ENCODE measurements at places on chromosomes 16 and 17.

GRCh38 chr16:82187829-82188228, 17.8 kb upstream of the MPHOSPH6 start:
- no peak for DNase-seq

DNA sequence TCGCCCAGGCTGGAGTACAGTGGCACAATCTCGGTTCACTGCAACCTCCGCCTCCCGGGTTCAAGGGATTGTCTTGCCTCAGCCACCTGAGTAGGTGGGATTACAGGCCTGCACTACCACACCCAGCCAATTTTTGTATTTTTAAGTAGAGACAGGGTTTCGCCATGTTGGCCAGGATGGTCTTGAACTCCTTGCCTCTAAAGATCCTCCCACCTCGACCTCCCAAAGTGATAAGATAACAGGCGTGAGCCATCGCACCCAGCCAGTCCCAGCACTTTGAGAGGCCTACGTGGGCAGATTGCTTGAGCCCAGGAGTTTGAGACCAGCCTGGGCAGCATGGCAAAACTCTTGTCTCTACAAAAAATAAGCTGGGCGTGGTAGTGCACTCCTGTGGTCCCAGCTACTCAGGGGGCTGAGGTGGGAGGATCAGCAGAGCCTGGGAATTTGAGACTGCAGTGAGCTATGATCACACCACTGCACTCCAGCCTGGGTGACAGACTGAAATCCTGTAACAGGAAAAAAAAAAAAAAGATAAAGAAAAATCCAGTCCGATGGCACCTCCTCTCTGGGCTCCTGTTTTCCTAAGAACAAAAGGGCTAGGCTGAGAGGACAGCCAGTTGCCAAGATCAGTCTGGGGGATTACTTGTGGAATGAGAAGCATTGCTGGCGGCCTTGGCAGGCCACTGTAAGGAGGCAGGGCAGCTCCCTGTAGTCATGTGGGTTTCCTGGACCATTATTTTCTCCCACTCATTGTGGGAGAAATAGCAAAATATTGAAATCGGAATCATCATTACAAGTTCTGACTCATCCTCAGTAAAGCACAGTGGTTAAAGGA, 3.0 kb upstream of the PIPOX start:
- DNase-seq = no peak

GRCh38 chr16:12084436-12084835, 107.9 kb downstream of the SNX29 start:
- no peak for DNase-seq

GRCh38 chr17:56499799-56500388, 93.6 kb upstream of the NOG start:
- DNase-seq = no peak

- DNase-seq = no peak
Observed at GRCh38 chr17:78954684-78955083, 25.0 kb downstream of the LGALS3BP start.

DNA sequence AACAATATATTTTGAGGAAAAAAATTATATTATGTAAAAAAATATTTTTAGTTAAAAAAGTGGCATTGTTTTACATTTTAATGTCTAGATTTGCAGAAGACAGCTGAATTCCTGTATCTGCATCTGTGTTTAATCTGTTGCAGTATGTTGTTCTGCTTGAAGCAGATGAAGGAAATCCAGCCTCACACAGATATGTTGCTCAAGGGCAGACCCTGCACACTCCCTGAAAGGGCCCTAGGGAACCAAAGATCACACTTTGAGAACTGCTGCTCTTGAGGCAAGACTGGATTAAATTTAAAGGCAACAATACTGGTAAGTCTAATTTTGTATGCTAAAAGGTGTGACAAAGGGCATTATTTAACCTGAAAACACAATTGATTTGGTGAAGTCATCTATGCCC, 16.4 kb upstream of the SLC6A4 start:
- DNase-seq = no peak

DNA sequence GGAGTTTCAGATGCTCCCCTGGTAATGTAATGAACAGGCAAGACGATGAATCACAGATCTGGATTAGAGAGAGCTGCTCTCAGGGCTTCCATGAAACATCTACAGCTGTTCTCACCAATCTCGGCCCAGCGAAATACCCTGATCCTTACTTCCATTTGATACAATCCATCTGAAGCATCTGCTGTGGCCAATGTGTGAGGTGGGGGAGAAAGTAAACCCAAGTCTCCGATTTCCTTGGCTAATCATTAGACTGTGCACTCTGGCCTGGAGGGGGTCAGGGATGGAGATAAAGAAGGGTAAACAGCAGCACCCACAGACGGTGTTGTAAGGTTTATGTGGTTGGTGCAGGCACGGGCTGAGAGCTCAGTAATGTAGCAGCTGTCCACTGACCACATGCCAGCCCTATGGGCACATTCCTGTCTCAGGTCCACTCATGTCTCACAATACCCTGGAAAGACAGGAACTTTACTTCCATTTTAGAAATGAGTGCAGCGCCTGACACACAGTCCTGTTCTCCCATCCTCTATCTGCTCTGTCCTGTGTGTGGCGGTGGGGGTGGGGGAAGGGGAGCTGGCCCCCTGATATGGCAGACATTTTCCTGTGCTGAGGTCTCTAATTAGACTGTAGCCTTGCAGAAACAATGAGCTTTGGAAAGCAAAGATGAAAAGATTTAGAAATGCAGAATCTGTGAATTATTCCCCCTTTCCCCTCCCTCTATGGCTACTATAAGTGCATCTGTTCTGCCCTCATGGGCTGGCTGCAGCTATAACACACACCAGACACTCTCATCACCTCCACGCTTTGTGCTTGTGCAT, 48.3 kb upstream of the ERN1 start:
- no peak for DNase-seq

DNA sequence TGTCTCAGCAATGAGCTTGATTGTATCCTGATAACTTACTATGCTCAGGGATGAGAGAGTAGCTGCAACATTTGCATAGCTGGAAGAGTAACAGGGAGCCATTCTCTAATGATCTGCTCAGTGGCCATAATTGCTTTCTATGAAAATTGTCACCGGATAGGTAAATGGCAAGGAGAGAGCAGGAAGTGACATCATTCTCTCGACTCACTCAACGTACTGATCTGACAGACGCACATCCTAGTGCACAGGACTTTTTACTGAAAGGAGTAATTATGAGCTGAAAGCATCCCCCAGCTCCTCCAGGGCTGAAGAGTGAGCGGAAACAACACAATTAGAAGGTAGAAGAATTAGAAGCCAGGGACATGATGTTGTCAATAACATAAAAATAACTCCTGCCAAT, 71.8 kb downstream of the IRX5 start:
- no peak for DNase-seq

GRCh38 chr16:82379551-82379950, 209.5 kb upstream of the MPHOSPH6 start:
- DNase-seq = no peak
